Suppressor macrophage (primary cell): ENCODE measurements at places on chromosomes 4 and X.

- no peak for DNase-seq
These were observed 107.5 kb downstream of the GRIA3 start for GRCh38 chrX:123291623-123292022.

DNA sequence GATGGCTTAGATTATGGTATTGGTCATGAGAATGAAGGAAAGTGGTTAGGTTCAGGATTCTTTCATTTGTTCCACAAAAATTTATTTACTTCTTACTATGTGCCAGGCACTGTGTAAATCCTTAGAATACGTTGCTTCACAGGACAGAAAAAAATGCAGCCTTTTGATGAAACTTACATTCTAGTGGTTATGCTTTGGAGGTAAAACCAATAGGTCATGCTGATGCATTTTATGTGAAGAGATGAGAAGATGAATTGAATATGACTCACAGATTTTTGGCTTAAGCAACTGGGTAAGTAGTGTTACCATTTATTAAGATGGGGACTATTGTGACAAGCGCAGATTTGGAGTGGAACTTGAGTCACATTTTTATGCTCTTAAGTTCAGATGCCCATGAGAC lies 165.3 kb downstream of the GLRA2 start:
- DNase-seq = no peak

- no peak for DNase-seq
These were observed 78.2 kb downstream of the OPHN1 start for GRCh38 chrX:68354879-68355628.

- no peak for DNase-seq
These were observed 18.8 kb downstream of the BMP3 start for GRCh38 chr4:81049330-81049729.

DNA sequence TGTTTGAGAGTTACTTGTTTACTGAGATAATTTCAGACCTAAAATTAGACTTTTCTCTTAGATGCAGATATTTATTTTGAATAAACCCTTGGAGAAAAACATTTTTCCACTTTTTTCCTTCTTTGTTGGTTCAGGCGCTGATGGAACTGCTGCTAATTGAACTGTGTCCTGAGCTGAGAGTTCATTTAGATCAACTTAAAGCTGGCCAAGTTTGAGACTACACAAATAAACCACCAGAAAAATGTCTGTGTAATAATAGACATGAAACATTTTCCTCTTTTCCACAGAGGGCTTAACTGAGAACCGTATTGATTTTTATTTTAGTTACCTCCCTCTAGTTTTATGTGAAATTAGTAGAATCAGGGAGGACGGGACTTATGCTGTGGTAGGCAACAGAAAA lies 32.5 kb downstream of the LRP2BP start:
- DNase-seq = no peak

- no peak for DNase-seq
These were observed 26.0 kb downstream of the ZNF81 start for GRCh38 chrX:47862680-47863079.

DNA sequence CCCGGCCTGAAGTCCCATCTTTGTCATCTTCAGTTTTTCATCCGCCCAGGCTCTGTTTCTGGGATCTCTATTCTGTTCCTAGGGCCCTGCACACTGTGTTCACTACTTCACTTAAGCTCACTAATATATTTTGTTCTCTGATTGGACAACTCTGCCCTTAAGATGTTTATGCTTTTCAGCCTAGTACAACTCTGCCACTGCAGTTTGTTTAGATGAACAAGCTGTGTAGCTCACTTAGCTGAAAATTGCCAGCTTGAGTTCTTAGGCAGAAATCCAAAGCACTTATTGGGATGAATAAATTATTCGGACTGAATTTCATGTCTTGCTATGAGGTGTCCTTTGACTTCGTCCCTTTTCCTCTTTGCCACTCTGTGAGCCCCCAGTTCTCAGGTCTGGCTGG lies 60.8 kb downstream of the NYX start:
- DNase-seq = no peak

DNA sequence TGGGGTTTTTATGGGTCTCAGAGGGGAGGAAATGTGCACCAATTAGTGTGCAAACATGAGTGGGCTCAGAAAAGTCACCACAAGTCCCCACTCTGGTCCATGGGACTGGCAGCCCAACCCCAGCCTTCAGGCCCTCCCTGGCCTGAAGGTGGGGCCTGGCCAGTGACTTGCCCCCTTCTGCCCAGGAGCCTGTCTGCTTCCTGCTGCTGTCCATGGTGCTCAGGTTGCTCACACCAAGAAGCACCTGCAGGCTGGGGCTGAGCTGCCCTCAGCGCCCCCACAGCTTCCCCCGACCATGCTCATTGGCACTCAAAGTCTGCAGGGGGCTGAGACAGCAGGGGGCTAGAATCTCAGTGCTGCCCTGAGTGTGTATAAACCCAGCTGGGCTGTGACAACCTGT lies 30.6 kb upstream of the GC start:
- no peak for DNase-seq

DNA sequence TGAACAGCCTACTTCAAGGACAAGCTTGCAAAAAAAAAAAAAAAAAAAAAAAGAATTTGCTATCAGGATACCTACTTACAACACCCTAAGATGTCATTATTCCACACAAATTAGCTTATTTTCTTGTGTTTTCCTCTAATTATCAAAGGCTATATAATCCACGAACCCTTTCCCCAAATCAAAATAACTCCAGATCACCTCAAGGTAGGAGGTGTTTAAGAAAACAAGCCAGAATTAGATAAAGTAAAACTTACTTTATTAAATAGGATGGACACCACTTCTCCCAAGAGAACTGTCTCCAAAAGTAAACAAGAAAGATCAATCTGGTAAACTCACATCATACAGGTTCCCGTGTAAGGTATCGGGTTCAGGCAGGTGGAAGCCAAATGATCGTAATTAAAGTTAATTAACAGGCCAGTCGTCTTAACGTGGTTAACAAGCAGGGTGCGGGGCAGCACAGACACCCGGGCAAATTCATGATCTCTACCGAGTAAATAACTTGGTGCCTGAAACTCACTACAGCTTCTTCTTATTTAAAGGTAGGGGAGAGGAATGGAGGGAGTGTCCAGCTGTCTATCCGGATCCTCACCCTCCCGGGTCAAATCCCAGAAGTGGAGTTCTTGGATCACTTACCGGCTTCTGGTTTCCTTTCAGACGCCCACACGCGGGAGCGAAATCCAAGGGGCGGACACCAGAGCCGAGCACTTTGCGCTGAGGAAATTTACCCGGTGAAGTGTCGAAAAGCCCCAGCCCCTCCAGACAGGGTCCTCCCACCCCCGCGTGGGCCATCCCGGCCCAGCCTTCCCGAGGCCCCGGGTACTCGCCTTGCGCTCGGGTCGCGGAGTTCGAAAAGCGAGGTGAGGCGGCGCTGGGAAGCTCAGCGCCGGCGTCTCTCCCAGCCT lies 708 bp downstream of the ARAP2 start:
- DNase-seq = peak; percentile 87

DNA sequence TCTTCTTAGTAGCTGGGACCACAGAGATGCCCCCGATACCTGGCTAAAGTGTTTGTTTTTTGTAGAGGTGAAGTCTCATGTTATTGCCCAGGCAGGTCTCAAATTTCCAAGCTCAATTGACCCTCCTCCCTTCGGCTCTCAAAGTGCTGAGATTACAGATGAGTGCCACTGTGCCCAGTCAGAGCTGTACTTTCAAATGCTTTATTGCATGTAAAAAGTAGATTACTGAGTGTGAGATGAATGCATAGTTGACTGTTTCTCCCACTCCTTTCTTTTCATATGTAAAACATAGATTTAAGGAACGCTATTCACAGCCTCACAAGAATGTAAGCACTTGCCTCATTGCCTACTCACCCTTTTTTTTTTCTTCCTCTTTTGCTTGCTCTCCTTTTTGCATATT lies 984.4 kb upstream of the PABPC4L start:
- DNase-seq = no peak

DNA sequence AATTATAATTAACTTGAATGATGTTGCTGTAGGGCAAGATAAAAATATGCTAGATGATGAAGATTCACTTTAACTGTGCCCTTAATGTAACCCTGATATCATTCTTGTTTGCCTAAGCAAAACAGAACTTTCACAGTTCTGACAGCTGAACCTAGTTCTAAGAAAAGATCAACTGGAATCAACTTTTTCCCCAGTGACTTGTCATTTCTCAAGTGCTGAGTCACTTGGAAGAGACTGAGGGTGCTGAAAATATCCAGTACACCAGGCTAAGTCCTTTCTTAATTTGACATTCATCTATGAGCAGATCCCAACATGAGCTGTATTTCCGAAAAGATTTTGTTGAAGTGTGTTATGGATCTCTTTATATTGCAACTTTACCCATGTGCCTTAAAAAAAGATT lies 140.4 kb downstream of the MID1IP1 start:
- DNase-seq = peak; percentile 6

- DNase-seq = no peak
These were observed 303.5 kb upstream of the GATB start for GRCh38 chr4:152064282-152064681.

- no peak for DNase-seq
These were observed 475.0 kb upstream of the PCDH7 start for GRCh38 chr4:30245140-30245539.

GRCh38 chrX:153388722-153389459 lies 12.3 kb downstream of the PNMA6E start:
- no peak for DNase-seq

- DNase-seq = no peak
These were observed 45.5 kb downstream of the METTL14 start for GRCh38 chr4:118730683-118731082.

DNA sequence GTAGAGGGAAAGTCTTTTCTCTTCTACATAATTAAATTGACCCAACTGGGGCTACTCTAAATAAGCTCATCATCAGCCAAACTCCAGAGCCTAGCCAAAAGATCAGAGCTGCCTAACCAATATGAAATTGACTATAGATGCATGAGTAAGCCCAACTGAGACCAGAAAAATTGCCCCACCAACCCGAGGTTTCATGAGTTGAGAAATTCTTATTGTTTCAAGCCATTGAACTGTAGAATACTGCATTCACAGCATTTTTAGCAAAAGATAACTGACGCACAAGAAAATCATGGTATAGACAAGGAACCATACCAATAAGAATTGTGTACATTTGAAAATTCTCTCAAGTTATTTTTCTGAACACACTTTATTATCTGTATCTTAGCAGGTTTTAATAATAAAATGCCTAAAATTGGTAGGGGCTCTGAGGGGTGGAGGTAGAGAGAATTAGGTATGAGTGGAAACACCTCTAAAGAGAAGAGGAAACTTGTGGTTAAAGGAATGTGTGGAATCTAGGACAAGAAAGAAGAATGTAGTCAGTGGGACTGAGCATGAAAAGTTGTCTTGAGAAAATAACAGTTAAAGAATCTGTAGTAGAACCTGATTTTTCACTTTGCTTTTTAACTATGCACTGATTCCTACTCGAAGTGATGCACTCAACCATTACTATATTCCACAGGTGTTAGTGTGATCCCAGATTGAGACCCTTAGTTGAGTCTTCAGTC lies 200.9 kb upstream of the PPP1R2C start:
- DNase-seq = no peak

DNA sequence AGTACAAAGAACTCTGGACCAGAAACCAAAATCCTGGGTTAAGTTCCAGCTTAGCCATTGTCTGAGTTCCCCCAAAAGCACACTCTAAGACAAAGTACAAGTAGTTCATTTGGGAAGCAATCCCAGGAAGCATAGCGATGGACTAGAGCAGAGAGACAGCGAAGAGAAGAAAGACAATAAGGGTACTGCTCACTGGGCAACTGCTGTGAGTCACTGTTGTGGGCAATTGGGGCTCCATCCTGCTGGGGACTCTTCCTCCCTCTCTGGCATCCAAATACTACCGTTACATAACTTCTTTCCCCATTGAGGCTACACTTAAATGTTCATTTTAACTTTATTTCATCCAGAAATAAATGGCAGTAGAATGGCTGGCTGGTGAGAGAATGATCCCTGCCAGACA lies 14.1 kb downstream of the SRPX start:
- no peak for DNase-seq

DNA sequence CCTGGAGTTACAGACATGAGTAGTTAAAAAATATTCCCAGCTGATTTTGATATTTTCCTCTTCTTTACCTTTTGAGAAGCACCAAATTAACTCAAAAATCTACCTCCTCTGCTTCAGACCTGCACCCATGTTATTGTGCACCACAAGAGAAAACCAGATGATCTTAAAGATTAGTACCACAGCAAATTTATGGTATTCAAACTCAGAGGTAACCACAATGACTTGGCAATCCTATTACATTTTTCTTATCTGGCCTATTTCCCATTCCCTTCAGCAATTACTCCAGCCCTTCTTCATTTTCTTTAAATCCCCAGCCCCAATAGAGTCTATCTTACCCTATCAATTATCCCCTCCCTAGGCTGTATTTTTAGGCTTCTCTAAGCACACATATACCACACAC lies 535.1 kb downstream of the FAT4 start:
- DNase-seq = no peak

DNA sequence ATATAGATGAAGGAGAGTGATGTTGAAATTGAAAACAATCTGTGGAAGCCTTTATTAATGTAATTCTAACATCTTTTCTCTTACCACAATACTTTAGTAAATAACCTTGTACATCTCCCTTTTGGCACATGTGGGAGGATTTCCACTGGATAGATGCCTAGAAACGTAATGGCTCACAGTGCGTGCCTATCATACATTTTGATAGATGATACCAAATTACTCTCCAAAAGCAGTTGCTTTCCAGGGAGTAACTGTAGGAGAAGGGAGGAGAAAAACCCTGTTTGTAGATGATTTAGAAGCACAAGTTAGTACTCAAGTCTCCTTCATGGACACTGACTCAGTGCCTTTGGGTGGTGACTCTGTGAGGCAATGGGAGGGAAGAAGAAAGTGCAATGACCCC lies 476.3 kb downstream of the CCSER1 start:
- no peak for DNase-seq

DNA sequence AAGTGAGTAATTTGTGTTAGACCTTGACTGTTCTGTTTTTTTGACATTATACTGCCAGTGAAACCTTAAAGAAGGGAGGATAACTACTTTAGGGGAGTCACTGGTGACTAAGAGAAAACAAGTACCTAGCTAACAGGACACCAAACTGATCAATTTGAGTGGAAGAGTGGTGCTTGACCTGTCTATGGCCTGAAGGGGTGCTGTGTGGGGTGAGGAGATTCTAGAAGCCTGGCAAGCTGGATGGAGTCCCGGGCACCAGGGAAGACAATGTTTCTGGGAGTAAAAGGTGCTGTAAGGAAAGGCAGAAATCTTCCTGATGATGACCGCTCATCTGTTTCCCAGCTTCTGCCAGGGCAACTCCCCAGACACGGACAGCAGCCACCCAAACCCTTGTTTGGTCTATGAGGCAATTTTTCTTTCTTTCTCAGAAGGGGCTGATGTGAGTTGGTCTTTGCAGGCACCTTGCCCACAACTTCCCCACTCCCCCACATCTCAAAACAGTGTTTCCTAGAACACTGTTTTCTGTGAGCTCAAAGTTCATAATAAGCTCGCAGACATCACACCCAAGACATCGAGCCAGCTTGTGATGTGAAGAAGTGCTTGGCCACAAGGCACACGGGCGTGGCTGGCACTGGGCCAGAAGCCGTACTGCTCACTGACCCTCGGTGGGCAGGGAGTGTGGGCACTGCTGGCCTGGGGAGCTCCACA lies 4.6 kb downstream of the TXK start:
- DNase-seq = peak; percentile 30

- no peak for DNase-seq
These were observed 34.5 kb downstream of the PRPS1 start for GRCh38 chrX:107662824-107663223.

- no peak for DNase-seq
These were observed 165.2 kb downstream of the CORIN start for GRCh38 chr4:47672696-47673095.

GRCh38 chr4:38034986-38035882 lies 75.0 kb downstream of the PTTG2 start:
- DNase-seq = peak; percentile 54

GRCh38 chr4:40305328-40306170 lies 29.6 kb upstream of the CHRNA9 start:
- DNase-seq = no peak
